ENCODE measurements at places on chromosomes 2 and 18.

DNA sequence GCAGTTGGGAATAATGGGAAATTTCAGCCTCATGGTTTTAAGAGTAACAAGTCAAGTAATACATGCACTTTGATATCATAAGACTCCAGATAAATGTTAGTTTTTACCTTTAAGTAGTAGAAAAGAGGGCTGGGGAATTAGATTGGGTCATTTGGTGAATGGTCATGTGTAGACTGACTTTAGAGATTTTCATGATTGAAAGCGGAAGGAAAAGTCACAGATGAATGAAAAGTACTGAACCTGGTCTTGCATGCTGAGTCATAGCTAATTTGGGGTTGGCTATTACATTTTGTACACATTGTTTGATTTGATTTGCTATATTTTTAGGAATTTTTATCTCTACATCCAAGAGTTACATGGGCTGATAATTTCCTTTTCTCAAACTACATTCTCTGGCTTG is 539.4 kb upstream of the SPHKAP start:
- no peak for DNase-seq

- no peak for DNase-seq
Observed at GRCh38 chr18:39599251-39599650, 2033.7 kb upstream of the CELF4 start.

- no peak for DNase-seq
Observed at GRCh38 chr2:182745061-182745460, 29.0 kb downstream of the DNAJC10 start.

GRCh38 chr2:202408546-202409140 is 32.5 kb downstream of the BMPR2 start:
- DNase-seq: no peak

DNA sequence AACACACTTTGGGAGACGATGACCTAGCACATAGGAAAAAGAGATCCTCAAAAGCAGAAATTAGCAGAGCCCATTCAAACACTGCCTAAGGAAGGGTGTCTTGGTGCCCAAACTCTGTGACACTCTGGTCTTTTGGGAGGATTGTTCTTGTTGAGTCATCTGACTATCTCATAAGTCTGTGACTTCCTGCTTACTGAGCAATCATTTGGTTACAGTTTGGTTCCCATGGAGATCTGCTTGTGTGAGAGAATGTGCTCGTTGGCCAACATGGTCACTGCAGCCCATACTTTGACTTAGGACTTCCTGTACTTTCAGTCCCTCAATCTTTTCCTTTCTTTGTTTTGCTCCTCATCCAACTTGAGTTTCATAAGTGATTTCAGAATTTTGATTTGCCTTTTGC is 602.9 kb downstream of the NYAP2 start:
- no peak for DNase-seq

DNA sequence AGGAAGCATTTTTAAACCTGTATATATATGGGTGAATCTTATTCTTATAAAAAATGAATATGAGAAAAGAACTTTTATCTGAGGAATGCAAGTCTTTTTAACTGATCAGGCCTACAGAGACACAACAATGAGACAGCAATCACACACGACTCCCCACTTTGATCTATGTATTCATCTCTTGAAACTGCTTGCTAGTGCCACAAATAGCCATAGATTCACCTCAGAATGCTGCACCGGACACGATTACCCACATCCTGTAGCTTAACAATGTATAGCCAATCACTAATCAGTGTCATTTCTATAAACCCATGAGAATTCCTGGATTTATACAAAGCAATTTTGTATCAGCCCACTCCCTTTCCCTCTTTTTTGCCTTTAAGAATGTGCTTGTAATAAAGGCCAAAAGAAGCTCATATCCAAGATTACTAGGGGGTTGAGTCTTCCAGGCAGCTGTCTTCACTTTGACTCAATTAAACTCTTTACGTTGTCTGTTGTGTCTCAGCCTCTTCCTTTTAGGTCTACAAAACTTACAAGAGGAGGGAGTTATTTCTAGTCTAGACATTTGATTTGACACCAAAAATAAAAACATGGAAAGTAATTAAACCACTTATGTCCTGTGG is 94.9 kb downstream of the MBD2 start:
- no peak for DNase-seq
